ENCODE measurements at places on chromosomes 16 and 17.

DNA sequence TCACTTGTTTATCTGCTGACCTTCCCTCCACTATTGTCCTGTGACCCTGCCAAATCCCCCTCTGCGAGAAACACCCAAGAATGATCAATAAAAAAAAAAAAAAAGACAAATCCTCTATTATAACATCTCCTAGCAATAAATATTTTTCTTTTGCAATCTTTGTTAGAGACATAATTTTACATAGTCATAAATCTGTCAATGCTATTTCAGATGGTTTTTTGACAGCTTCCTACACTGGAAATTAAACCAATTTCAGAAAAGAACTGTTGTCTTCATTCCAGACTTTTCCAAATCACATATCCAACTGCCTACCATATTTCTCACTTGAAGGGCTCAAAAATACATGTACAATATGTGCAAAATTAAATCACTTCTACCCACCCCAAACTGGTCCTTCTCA is 3.7 kb downstream of the METTL16 start:
- DNase-seq = no peak

- DNase-seq = no peak
These were observed 3.9 kb downstream of the TBX4 start for GRCh38 chr17:61456061-61456681.

DNA sequence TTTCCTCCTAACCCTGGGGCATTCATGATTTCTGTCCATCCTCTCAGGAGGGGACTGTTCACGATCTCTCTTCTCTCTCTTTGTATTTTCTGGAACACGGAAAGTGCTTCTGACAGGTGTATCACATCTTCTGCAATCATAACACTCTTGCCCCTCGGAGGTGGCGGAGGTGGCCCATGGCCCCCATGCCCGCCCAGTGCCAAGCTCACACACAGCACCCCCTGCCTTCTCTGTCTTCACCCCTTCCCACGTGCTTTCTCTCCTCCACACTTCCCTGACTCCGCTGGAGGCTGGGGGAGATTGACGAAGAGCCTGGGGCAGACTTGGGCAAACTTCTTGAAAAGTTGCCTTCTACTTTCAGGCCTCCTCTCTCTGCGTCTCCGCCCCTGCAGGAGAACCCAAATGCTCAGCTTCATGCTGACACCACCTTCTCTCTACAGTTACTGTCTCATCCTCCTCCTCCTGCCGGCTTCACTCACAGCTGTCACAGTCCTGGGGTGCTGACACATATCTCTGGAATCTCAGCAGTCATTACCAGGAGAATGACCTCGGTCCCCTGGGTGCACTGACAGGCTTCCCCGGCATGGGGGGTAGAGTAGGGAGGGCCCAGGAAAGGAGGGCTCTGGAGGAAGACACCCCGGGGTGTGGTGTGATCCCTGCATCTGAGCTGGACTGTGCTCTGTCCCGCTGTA is 127.1 kb downstream of the ENGASE start:
- peak; percentile 21 for DNase-seq

DNA sequence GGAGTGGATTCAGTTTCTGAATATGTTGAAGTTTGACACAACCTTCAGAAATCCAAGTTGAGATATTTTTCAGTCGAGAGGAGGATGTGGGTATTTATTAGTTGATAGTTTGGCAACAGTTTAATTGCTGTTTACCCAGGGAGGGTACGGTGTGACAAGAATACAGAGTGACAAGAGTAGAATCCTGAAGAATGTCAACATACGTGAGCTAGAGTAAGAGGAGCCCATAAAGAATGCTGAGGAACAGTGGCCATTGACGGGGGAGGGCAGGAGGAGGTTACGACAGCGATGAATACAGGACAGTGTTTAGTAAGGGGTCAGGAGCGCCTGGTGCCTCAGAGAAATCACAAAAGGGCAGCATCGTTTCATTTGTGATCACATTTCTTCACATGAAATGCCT is 76.5 kb downstream of the AATF start:
- no peak for DNase-seq

GRCh38 chr17:2212400-2212981 is 91.1 kb downstream of the SMG6 start:
- peak; percentile 88 for DNase-seq

DNA sequence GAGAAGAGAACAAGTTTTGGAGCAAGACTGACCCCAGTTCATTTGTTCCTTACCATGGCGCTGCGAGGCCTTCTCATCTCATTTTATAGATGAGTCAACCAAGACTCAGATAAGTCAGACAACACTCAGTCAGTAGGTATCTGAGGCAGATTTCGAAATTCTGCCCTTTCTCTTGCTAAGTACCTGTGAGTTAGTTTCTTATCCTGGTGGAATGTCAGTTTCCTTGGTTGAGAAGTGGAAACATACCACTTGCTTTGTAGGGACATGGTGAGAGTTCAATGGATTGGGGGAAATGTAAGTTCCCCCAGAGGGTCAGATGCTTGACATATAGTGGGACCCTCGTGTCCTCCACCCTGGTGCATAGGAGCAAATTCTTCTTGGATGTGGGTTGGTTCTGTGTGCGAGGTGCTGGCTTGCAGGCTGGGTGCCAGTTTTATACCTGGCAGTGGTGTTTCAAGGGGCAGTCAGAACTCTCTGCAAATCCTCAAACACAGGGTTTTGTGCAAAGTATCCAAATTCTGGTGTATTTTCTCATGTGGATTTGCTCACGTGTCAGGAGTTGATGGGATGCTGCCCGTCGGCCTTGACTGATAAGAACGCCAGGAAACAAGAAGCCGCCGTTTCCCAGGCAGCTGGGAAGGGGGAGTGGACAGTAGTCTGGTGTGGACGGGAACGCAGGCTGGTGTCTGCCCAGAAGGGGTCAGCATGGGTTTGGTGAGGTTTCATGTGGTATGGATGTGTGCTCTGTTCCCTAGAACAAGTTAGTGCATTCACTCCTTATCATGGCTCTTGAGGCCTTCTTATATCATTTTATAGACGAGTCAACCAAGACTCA is 61.1 kb upstream of the CIBAR2 start:
- DNase-seq = peak; percentile 96
